ENCODE measurements at places on chromosomes 3 and 15.

DNA sequence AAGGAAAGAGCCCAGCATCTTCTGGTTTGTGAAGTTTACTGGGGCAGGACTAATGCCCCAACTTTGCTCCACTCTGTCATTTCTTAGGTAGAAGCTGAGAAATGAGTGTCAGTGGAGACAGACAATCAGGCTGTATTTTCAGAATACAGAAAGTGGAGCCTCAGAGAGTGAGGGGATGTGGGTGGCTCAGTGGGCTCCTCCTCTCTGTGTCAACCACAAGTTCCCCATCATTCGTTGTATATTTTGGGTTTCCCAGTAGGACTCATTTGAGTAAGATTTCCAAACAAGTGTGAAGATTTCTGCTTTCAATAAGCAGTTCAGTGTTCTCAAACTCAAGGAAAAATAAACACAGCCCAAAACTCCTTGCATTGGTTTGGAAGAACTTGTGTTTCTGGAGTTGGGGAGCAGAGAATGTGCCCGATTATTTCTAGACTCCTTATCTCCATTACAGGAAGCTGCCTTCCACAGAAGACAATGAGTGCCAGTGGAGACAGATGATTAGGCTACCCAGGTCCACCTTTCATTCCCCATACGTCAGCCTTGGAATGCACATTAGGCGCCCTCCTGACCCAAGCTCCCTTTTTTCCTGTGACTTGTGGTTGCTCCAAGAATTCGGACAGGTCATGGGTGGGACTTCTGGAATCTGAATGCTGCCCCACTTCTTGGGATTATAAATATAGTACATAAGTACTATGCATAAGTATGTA, 792.1 kb upstream of the LMCD1 start:
- no peak for DNase-seq

- no peak for DNase-seq
These were observed 19.3 kb upstream of the SLC12A8 start for GRCh38 chr3:125231895-125232294.

DNA sequence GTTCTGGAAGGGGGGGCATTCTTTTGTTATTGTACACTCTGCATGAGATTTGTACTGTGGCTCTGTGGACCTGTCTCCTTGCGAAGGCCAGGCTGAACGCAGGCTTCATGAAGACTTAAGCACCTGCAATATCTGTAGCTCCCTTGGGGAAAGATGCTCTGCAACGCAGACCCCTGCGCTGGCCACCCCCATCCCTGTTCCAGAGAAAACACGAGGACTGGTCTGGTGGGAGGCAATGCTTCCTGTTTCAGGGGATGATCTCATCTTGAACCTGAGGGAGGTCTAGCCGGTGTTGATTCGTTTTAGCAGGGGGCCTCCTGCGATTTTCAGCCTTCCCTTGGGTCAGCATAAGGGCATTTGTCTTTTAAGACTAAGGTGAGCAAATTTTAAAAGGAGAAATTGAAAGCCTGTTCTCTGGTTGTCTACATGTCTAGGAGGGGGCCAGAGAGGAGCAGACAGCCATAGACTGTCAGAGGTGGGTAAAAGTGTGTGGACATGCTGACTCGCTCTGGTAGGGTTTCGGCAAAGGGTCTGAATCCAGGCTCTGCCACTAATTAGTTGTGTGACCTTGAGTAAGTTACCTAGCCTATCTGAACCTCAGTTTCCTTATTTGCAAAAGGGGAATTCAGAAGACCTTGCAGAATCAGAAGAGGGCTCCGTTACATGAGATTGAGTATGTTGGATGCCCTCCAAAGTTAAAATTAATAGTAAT, 80.9 kb upstream of the RASGRF1 start:
- DNase-seq = no peak

DNA sequence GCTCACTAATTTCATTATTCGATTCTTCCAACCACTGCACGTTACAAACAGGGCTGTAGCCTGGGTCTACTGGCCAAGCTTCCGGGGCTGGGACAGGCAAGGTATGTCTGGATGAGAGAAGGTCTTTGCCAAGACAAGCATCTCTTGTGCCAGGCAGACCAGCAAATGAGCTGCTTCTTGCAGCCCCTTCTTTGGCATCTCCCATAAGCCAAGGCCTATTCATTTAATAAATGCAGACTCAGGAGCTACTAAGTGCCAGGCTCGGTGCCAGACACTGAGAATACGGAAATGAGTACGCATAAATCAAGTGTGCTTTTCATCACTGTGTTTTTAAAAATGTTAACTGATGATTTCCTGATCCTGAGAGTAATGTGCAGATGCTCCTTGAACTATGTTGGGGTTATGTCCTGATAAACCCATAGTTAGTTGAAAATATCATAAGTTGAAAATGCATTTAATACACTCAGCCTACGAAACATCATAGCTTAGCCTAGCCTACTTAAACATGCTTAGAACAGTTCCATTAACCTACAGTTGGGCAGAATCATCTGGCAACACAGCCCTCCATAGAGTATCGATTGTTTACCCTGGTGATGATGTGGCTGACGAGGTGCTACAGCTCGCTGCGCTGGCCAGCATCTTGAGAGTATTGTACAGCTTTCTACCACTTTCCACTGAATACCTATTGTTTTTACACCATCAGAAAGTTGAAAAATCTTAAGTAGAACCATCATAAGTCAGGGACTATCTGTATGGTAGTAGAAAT, 135.0 kb upstream of the CTDSPL start:
- DNase-seq = no peak

DNA sequence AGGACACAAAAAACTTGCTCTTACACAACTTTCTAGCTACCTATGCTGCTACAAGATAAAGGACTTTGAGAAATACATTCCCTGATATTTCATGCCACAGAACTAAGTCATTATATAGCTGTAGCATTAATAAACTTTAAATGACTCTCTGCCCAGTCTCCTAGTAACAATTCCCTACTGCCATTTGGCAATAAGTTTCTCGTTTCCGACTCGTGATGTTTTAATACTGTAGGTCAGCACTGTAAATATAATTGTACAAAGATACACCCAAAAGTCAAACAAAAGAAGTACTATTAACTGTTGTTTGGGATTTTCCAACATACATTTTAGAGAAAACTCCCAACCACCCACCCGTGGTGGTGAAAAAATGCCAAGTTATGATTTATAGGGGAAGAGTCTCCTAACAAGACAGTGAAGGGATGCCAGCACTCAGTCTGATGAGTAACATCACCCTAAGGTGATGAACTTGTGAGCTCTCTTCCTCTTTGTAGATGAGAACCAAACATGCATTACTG, 132.2 kb downstream of the DUT start:
- no peak for DNase-seq

DNA sequence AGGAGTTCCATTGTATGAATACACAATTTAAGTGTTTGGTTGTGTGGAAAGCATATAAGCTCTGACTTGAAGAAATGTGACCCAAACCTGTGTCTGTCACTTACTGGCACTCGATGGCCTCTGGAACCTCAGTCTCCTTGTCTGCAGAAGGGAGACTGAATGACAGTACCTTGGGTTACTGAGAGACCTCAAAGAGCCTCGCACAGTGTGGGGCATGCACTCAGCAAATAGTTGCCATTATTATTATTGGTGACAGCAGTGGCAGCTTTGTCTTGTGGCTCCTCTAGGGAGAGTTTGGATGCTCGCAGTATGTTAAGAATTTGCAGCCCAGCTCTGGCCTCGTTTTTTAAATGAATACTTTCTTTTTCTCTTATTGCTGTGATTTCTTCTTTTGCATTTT, 43.4 kb downstream of the EEFSEC start:
- no peak for DNase-seq

GRCh38 chr15:37973856-37974255, 39.4 kb downstream of the TMCO5A start:
- DNase-seq = no peak

- DNase-seq = no peak
These were observed 8.1 kb upstream of the DLG1 start for GRCh38 chr3:197306374-197307086.

- peak; percentile 34 for DNase-seq
These were observed 221.8 kb downstream of the CBLB start for GRCh38 chr3:105647047-105647446.

GRCh38 chr15:78065973-78066946, 11.3 kb downstream of the TBC1D2B start:
- DNase-seq = no peak

GRCh38 chr3:104537323-104537722, 829.4 kb upstream of the ALCAM start:
- no peak for DNase-seq

DNA sequence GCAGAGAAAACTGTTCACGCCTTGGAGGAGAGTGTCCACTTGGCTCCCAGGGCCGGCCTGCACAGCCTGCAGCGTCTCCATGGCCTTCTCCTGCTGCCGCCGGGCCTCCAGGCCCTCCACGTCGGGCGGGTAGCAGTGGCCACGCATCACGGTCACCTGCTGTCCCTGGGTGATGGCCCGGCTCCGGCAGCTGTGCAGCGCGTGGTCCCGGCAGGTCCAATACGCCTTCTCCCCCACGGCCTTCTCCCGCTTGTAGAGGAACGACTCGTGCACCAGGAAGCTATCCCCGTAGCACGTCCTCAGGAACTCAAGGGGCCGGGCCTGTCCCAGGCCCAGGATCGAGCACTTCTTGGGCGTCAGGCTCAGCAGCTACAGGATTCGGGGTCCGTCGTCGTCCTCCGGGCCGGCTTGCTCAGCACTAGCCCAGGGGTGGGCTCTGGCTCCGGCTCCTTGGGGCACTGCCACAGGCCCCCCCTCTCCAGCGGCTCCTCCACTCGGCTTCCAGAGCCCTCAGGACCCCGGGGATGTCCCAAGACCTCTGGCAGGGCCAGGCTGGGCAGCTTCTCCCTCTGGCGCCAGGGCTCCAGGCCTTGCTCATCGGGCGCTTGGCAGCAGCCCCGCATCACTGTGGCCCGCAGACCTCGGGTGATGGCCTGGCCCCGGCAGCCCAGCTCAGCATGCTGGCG, 83.6 kb upstream of the FXR1 start:
- no peak for DNase-seq

- no peak for DNase-seq
These were observed 190.5 kb downstream of the TBC1D5 start for GRCh38 chr3:17551895-17552294.

- no peak for DNase-seq
These were observed 12.4 kb upstream of the CEP152 start for GRCh38 chr15:48823237-48823636.

DNA sequence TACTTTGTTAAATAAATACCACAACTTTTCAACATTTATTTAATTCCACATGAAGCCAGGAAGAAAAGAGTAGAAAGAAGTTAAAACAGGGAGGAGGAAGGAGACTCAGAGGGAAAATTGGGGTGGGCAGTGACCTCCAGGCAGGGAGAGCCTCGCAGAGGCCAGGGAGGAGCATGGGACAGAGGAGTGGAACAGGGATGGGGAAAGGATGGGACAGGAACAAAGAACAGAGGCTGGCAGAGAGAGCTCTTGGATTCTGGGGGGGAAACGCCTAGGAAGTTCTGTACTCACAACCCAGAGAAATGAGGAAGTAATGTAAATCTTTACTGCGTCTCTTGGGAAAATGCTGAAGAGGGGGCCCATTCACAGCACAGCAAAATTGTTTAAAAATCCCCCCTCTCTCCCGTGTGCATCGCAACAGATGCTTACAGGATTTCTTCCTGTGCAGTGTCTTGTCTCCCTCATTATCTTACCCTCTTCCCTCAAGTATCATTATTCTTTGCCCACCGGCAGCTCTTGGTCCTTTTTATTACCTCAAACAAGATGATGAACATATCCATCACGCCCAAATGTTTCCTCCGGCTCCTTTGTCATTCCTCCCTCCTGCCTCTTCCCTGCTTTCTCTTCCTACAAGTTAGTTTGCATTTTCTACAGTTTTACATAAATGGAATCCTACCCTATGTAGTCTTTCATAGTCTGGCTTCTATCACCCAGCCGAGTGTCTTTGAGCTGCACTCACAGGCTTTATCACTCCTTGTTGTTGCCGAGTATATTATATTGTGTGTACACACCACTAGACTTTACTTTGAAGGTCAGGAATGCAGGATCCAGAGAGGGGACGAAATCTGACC, 65.5 kb downstream of the ARHGAP31 start:
- DNase-seq = no peak

DNA sequence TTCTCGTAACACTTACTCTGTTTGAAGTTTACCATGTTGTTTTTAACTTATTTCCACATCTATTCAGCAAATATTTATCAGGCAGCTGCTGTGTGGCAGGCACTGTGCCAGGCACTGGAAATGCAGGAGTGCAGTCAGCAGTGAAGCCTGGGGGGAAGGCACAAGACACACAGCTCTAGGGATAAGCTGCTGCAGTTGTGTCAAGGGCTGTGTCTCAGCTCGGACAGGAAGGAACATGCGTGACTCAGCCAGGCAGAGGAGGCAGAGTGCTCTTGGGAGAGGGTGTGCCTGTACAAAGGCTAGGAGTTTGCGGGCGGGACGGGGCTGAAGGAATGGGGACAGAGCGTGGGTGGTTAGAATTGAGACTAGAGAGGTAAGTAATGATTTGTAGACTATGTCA, 24.7 kb downstream of the LYSMD4 start:
- DNase-seq = no peak

DNA sequence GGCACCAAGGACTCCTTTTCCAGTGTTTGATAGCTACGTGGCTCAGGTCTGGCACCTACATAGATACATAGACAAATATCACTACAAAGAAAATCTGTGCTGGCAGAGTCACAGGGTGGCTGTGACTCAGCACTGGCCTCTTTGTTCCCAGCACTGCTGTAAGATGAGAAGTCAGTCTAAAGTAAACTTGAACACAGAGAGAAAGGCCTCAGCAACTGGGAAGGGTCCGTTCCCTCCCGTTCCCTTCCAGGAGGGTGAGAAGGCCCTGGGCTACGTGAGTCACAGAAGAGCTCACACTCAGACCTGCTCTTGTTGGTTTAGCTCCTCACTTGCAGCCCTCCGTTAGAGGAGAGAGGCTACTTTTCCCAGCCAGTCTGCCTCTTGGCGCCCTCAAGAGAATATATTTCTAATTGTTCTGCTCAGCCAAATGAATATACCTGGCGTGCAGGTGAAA, 23.1 kb downstream of the ANXA2 start:
- DNase-seq = no peak

DNA sequence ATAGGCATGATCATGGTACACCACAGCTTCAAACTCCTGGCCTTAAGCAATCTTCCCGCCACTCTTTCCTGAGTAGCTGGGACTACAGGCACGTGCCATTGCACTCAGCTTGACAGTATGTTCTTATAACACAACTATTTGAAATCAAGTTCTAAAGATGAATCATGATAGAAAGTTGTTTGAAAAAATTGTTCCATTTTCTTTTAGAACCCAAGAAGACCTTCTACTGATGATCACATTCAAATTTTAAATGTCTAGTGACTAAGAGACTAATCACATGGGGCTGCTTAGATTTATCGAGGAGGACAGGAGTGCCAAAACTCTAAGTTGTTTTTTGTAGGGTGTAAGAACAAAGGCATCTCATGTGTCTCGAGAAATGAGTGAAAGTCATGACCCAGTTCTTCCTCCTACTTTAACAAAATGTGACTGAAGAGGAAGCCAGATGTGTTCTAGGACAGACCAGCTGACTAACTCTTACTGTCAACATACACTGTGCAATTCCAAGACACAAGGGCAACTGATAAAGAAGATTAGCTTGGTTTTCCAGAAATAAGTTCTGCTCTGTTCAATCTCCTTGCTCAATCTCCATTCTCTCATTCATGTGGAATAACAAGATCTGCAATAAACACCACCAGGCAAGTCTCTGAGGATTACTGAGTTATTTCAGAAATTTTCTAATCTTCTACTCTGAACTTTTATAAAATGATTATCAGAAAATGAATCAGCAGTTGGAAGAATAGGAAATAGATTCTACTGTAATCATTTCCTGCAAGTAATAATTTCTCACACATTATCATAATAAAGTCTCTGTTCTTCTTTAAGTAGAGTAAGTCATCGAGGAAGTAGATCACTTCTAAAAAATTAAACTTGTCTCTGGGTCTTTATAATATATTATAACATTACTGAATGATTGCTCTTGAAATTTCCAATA, 122.6 kb upstream of the CCNL1 start:
- no peak for DNase-seq

Data from SIG-M5 (cell line).